ENCODE measurements at places on chromosomes 4 and X.

DNA sequence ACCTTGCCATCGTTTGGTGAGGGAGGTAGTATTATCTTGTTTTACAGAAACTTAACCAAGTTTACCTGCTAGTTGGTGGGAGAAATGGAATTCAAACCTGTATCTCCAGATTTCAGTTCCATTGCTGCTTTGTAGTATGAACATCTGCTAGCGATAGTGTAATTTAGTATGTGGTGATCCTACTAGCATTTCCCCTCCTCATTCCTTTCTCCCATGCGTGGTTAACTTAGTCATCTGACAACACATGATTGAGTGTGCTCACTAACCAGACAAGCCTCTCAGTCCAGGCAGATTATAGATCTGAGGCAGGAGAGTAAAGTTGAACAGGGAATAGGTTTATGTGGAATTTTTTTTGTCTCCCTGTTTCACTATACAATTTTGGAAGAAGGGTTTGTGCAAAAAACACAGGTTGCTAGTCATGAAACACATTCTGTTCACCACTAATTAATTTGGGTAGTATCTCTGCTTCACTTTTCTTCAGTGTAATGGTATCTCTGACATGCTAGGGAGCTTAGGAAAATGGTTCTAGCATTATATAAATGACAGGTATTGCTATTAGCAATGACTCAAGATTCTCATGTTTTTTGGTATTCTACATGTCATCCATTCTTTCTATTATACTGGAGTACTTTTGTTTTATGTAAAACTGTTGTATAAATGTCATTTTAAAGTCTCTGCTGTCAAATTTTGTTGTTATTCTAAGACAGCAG, 21.7 kb downstream of the RBPJ start:
- peak; percentile 88 for DNase-seq

DNA sequence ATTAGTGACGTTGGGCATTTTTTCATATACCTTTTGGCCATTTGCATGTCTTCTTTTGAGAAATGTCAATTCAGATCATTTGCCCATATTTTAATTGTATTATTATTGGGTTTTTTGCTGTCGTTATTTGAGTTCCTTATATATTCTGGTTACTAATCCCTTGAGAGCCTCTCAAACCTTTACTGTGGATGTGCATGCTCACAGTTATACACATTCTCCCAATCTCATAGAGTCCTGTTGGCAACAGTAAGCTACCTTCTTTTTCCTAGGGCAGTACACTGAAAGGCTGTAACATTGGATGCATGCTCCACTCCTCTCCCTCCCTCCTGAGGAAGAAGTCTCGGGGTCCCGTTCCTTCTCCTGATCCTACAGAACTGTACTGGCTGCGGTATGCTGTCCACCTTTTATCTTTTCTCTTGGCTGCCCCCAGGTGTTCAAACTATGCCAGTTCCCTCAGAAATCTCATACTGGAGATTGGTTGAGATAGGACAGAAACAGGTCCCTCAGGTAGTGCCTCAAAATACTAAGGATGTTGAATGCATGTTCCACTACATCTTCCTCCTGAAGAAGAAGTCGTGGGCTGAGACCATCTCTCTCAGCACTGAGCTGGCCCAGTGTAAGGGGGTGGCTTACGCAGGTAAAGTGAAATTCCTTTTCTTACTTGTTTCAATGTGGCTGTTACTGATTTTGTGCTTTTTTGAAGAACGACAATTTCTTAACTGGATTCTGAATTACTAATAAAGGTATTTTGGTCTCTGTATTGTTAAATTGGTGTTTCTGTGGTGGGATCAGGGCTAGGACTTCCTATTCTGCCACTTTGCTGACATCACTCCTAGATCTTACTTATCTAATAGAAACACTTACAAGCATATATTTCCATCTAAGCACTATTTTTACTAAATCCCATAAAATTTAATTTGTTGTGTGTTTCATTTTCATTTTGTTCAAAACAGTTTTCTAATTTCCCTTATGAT, 145.4 kb upstream of the HUWE1 start:
- peak; percentile 8 for DNase-seq

- no peak for DNase-seq
Observed at GRCh38 chr4:123485601-123486000, 89.0 kb downstream of the SPRY1 start.

GRCh38 chrX:18888281-18888680, 95.6 kb downstream of the PHKA2 start:
- DNase-seq = no peak

DNA sequence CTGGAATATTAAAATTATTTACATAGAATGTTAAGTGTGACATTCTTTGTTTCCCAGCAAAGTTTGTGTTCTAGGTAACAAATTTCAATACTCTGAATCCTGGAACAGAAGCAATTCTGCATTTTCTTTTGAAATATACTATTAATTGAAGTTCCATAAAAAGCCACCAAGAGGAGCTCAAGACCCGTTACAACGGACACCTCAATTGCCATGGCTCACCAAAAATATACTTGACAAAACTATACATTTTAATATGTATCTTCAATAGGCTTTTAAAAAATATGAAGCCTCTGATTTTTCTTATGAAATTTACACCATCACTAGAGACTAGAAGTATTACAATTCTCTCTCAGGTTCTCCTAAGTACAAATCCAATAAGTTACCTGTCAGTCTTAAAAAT, 111.4 kb downstream of the NYX start:
- DNase-seq = peak; percentile 20

- no peak for DNase-seq
Observed at GRCh38 chrX:153638436-153639176, 8.4 kb upstream of the DUSP9 start.

DNA sequence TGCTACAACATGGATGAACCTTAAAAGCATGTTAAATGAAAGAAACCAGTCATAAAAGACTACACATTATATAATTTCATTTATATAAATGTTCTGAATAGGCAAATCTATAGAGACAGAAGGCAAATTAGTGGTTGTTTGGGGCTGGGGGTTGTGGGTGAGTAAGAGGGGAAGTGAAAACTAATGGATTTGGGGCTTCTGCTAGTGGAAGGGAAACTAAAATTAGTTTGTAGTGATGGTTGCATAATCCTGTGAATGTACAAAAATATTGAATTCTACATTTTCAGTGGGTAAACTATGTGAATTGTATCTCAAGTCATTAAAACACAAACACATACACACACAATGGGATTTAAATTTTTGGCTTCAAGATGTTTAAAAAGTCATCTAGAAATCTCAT, 25.4 kb upstream of the LIMCH1 start:
- DNase-seq = no peak

- no peak for DNase-seq
Observed at GRCh38 chr4:6294705-6295421, 25.2 kb downstream of the WFS1 start.

- DNase-seq = no peak
Observed at GRCh38 chr4:8322794-8323704, 53.5 kb downstream of the HTRA3 start.

DNA sequence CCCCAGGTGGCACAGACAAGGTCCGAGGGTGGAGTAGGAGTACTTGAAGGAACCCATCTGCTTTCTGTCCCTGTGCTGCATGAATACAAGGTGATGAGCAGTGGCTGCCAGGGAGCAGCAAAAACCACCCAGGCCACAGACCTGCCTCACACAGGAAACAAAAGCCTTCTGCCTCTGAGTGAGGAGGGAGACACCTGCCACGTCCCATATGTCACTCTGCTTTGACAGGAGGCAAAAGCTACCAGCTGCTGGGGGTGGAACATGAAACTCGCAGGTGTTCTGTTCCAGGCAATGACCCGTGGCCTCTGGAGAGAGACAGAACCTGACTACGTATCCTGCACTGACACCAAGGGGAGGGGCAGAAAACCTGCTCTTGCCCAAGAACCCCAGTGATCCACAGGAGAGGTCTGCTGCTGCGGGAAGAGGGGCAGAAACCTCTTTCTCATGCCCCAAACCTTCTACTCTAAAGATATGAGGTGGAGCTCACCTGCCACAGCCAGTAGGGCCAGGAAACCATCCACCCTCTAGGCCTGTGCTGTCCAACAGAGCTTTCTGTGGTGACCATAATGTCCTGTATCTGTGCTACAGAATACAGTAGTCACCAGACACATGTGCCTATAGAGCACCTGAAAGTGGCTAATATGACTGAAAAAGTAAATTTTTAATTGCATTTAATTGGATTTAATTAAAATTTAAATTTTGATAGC, 172.9 kb downstream of the PRDM5 start:
- DNase-seq = no peak

DNA sequence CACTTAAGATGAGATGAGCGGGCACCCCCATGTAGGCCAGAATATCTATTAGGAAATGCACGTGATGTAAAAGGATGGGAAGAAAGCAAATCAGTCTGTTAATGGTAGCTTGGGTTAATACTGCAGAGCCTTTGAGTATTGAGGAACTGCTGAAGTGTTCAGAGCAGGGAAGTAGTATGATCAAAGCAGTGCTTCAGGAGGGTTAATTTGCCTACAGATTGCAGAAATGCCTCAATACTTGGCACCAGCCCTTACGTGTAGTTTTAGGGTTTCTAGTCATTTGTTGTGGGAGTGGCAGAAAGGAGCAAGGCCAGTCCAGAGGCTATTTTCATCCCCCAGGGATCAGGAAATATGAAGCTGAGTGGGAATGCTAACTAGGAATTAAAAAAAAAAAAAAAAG, 19.7 kb downstream of the ZFX start:
- peak; percentile 45 for DNase-seq

- no peak for DNase-seq
Observed at GRCh38 chr4:5963611-5964010, 54.6 kb downstream of the C4orf50 start.

DNA sequence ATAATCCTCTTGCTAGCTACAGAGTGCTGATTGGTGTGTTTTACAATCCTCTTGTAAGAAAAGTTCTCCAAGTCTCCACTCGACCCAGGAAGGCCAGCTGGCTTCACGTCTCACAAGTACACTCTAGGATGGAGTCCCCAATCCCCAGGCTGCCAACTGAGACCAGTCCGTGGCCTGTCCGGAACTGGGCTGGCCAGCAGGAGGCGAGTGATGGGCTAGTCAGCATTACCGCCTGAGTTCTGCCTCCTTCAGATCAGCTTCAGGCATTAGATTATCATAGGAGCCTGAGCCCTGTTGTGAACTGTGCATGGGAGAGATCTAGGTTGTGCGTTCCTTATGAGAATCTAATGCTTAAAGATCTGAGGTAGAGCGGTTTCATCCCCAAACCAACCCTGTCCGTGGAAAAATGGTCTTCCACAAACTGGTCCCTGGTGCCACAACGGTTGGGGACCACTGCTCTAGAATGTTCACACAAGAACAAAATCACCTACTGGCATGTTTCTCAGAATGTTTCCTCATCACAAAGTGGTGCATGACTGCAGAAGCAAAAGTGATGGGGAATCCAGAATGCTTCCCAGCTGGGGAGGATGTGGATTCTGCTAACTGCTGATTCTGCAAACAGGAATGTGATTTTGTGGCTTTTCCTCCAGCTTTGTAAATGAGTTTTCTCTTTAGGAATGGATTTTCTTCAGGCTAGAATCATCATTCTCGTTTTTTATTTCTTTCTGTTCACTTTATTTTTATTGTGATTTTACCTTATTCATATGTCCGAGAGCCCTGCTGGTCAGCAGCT, 40.9 kb downstream of the SEPTIN11 start:
- peak; percentile 98 for DNase-seq

GRCh38 chr4:62627671-62628070, 1427.5 kb downstream of the ADGRL3 start:
- DNase-seq = no peak

GRCh38 chr4:124685851-124686250, 26.7 kb downstream of the ANKRD50 start:
- no peak for DNase-seq

GRCh38 chrX:11558972-11559371, 106.7 kb downstream of the ARHGAP6 start:
- DNase-seq = no peak

DNA sequence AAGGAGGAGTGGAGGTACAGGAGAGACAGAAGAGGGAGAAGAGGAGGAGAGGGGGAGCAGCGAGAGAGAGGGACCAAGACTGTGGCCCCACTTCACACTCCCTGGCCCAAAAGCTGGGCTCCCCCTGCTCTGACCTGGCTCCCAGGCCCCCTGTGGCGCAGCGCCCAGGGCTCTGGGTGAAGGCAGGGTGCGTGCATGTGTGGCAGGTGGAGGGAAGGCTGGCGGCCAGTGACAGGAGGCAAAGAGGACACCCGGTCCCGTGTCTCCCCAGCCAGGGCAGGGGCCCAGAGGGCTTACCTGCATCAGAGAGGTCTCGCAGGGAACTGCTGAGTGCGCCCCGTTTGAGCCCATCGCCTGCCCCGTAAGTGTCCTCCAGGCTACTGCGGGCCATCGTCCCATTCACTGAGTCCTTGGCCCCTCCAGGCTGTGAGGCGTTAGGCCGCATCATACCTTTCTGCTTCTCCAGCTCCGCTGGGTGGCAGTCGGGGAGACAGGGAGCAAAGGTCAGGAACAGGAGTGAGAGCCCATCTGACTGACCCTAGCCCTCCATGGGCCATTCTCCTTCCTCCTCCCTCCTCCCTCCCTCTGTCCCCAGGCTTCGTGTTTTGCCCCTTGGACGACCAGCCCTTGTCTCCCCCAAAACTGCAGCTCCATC, 11.1 kb upstream of the KDM5C start:
- no peak for DNase-seq

- no peak for DNase-seq
Observed at GRCh38 chr4:56705334-56705733, 24.2 kb upstream of the HOPX start.

GRCh38 chrX:11765449-11765848, 7.4 kb downstream of the MSL3 start:
- DNase-seq = no peak

GRCh38 chr4:188295899-188296298, 156.7 kb downstream of the TRIML1 start:
- DNase-seq = peak; percentile 14

All from AG10803 (cell line).